ENCODE measurements at places on chromosomes 2 and 18.

GRCh38 chr2:225581135-225581534, 181.6 kb downstream of the NYAP2 start:
- DNase-seq = no peak

GRCh38 chr2:172227719-172228118, 125.0 kb upstream of the DLX2 start:
- no peak for DNase-seq

- DNase-seq = no peak
Measured at GRCh38 chr2:128817171-128817570, 498.5 kb upstream of the HS6ST1 start.

DNA sequence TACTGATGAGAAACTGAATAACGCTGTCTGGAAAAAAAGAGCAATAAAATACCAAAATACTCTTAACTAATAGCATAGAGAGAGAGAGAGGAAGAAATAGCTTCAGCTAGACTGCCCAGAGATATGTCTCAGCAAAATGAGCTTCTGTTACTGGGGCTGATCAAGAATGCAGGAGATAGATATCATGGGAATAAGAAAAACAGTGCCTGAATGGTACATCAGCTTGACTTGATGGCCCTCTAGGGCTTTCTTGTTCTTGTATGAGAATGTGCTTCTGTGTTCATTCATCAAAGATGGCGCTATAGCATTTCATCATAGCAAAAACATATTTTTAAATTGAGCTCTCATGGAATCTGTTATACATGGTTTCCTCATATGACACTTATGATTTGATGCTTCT, 151.2 kb downstream of the CALCRL start:
- no peak for DNase-seq

DNA sequence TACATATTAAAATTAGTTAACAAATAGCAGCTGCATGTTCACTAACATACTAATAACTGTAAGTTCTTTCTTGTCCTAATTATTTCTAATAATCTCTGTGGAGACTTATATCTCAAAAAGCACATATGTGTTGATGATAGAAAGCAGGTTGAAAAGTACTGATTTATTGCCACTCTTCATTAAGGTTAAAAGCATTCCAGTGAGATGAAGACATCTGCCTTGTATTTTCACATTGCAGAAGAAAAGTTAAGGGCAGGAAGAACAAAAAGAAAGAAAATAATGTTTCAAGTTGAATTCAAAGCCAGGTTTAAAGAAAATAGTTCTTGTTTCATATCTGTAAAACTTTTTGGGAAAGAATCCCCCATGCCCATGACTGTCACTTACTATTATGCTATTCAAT, 429.9 kb downstream of the MTX2 start:
- DNase-seq = no peak

- DNase-seq = no peak
Measured at GRCh38 chr18:3251963-3252277, 4.3 kb downstream of the MYL12A start.

DNA sequence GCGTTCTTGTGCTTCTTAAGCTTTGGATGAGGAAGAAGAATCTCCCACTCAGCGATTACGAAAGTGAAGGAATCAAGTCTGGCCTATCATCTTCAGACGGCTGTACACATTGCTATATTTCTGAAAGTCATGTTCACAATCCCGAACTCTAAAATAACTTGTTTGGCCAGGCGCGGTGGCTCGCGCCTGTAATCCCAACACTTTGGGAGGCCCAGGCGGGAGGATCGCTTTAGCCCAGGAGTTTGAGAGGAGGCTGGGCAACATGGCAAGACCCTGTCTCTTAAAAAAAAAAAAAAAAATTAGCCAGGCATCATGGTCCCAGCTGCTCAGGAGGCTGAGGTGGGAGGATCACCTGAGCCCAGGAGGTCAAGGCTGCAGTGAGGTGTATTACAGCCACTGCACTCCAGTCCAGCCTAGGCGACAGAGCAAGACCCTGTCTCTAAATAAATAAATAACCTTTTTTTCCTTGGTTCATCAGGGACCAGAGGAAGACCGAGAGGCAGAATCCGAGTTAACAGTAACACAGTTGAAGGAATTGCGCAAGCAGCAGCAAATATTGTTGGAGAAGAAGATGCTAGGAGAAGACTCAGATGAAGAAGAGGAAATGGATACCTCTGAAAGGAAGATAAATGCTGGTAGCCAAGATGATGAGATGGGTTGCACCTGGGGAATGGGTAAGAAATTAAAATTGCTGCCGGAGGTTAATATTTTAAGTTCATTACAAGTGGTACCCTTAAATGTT, 1.1 kb downstream of the SLC4A1AP start:
- no peak for DNase-seq

GRCh38 chr2:25596516-25597244, 76.7 kb downstream of the DTNB start:
- DNase-seq = no peak

GRCh38 chr2:159538801-159539200, 77.5 kb downstream of the BAZ2B start:
- DNase-seq = no peak

DNA sequence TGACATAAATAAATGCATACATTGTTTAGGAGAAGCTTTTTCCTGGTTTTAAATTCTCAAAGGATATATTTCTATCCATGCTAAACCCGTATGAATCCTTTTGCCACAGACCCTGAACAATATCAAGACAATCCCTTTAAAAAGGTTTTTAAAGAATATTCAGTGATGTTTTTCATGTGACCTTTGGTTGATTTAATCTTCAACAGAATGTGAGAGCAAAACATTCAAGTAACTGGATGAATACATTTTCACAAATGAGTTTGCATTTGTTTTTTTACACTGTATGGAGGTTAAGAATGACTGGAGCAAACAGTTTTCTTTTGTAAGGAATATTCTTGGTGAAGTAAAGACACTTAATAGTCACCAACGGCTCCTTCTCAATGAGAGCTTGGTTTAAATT, 139.4 kb upstream of the CWC22 start:
- DNase-seq = no peak

GRCh38 chr2:161068670-161069069, 91.6 kb upstream of the TANK start:
- DNase-seq = no peak

DNA sequence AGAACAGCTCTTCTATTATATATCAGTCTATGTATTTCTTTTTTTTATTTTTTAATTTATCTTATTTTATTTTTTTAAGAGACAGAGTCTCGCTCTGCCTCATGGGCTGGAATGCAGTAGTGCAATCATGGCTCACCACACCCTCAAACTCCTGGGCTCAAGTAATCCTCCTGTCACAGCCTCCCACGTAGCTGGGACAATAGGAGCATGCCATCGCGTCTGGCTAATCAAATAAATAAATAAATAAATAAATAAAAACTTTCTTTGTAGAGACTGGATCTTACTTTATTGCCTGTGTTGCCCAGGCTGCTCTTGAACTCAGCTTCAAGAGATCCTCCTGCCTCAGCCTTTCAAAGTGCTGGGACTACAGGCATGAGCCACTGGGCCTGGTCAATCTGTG, 117.0 kb downstream of the RBMS1 start:
- no peak for DNase-seq

DNA sequence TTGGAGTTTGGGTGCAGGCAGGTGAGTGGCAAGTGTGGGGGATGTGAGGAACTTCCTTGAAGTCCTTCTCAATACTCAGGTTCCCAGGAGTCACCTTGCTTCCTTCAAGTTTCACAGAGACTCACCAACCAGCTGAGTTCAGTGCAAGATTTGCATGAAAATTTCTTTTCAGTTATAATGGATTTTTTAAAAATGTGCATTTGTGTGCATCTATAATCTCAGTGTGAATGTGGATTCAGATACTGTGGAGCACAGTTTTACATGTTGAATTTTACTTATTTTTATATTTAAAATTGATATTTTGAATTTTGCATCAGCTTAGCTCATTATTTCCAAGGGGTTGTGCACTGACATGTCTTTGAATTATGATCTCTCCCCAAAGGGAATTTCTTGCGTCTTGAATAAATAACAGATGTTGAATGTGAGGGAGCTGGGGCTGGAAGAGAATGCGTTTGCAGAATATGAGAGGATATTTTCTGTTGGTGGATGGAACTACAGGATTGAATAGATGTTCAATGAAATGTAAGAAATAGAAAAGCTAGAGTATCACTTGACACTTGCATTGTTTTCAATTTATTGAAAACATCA, 184.3 kb downstream of the RPRM start:
- no peak for DNase-seq

DNA sequence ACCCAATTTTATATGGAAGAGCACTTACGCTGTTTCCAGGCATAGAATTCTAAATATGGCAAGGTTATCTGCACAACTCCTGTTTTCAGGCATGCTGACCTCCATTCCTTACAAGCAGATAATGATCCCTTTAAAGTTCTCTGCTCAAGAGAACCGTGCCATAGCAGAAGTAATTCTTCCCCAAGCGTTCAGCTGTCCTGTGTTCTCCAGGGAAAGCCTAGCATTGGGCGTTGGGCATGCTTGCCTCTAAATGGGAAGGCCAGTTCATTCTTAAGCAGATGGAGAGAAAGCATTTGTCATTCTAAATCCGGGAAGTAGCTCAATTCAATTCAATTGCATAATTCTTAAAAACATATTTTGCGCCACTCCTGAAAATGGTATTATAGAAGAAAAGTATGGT, 55.7 kb upstream of the EML4 start:
- no peak for DNase-seq

- DNase-seq = no peak
Measured at GRCh38 chr2:46385786-46386577, 88.8 kb downstream of the EPAS1 start.

- DNase-seq = no peak
Measured at GRCh38 chr18:71958605-71959004, 585.5 kb downstream of the CBLN2 start.

GRCh38 chr2:16626997-16627605, 38.5 kb downstream of the CYRIA start:
- no peak for DNase-seq

DNA sequence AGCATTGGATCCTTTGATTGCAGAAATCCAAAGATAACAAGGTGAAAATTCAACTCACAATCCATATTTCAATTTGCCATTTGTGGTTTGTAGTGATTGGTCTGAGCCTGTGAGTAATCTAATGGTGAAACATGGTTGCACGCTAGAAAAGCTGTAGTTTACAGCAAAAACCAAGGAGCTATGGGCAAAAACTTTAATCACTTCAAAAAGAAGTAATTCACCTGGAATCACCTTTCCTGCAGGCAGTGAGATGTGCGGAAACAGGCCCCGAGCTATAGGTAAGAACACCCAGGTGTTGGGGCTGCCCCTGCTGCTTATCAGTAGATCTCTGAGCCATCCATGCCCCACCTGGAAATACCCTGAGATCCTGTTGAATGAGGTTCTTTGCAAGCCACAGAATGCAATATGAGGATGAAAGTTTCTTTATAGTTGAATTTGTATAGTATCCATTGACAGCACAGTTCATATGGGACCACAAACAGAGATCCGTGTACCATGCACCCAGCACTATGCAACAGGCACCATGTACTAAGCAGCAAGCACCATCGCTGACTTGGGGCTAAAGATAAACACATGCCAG, 208.2 kb downstream of the SPP2 start:
- no peak for DNase-seq

DNA sequence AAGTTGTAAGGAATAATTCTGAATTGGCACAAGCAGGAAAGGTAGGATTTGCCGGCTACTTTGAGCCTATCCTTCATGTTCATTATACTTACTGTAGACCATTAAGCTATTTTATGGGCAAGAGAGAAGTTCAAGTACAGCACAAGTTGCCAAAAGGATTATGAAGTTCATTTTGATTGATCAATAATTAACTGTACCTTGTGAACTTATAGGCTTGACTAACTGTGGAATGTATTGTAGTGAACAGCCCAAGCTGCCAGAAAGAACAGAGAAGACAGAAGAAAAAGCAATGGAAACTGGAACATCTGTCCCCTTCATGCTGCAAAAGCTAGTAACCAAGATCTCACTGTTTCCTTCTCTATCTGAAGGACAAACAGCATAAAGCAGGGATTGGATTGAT, 810.1 kb upstream of the ZEB2 start:
- no peak for DNase-seq

- no peak for DNase-seq
Measured at GRCh38 chr2:25899404-25899970, 21.2 kb upstream of the ASXL2 start.

GRCh38 chr2:30224151-30224550, 7.2 kb upstream of the LBH start:
- no peak for DNase-seq

GRCh38 chr2:64354857-64355680, 98.9 kb upstream of the LGALSL start:
- no peak for DNase-seq

DNA sequence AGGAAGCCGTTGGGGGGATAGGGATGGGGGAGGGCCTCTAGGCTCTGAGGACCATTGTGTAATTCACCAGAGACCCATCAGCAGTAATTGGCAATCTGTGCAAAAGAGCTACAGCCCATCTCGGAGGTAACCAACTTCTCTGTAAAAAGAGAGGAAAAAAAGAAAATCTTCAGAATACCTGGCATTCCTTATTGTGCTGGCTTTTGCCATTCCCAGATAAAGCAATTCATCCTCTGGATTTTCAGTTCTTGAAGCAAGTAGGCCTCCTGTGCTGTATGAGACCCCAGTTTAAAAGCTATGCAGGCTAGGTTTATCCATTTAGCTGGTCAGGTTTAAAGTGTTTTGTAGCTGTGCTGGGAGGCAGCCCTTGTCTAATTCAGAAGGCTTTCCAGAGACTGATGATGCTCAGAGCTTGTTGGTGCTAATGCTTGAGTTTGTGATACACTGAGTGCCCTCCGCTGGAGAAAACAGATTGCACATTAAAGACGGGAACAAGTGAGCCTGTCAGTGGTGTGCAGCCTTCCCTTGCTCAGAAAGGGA, at the start of gene LRRTM4:
Gene LRRTM4 (minus strand): TSS at position 446 of the 540 bp plus-strand sequence.
- DNase-seq = no peak

GRCh38 chr2:102724553-102724952, 37.3 kb upstream of the TMEM182 start:
- DNase-seq = no peak

DNA sequence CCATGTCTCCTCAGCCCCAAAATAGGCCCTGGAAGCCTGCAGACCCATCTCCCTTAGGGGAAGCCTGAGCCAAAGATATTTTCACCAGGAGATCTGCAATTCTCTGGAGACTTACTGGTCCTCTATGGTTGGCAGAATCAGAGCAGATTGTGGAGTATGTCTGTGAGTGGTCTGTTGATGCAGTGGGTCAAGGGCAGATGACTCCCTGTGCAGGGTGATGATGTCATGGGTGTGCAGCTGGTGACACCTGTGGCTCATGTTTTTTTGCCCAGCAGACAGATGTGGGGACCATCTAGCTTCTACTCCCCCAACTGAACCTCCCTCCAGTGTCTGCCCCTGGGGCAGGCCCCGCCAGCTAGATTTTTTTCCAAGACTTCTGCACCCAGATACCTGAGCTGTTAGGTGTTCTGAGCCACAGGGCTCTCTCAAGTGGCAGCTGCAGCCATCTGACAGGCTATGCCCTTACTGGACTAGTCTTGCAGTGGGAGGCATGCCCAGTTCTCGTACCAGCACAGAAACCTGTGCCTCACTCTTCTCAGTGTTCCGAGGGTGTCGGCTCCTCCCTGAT, 558.7 kb upstream of the LRRTM1 start:
- no peak for DNase-seq

GRCh38 chr2:196987649-196988364, 61.3 kb upstream of the PGAP1 start:
- no peak for DNase-seq

GRCh38 chr2:79940364-79940763, 364.2 kb downstream of the LRRTM1 start:
- no peak for DNase-seq
